ENCODE measurements at places on chromosomes 4 and X.
A peak's percentile ranks its signal among the peaks of the same experiment; 100 is the strongest.

- no peak for DNase-seq
Measured at GRCh38 chr4:89100853-89101252, 10.5 kb upstream of the TIGD2 start.

- DNase-seq, result no peak
Measured at GRCh38 chr4:139154952-139155557, 22.0 kb downstream of the ELF2 start.

DNA sequence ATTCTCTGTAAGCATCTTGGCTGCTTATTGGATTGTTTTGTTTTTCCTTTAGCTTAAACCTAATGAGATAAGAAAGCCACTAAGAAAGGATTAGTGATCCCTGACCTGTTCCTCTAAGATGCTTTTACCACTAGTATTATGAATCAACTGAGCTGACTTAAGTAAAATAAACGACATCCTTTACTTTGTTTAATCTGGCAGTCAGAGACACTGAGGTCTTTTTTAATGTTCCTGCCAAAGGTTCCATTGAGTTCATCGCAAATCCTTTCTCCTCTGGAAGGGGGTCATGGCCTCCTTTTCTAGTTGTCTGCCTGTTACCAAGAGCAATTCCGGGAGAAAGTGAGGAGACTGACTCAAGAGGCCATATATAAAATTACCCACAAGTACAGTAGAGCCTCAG, 1038.3 kb upstream of the SLIT2 start:
- DNase-seq, result peak; percentile 2

GRCh38 chr4:118124997-118125396, 90.7 kb downstream of the NDST3 start:
- peak; percentile 25 for DNase-seq

All from NCI-H69 (cell line).